B cell (primary cell): ENCODE measurements at places on chromosomes 11 and 22. TPM values are rescaled to one million over a fixed set of nuclear protein-coding genes. Genes with fewer than 3 reads are reported as not detected.
A peak's percentile ranks its signal among the peaks of the same experiment; 100 is the strongest.

- no peak overlapping the region for H3K27ac ChIP-seq
- H3K36me3 ChIP-seq: no peaks in the 10 kb centered on the region
- no peak overlapping the region for H3K4me3 ChIP-seq
- H3K4me1 ChIP-seq: no peaks in the 10 kb centered on the region
- no peaks in the 10 kb centered on the region for H3K27me3 ChIP-seq
Measured at GRCh38 chr11:42049186-42049585, 589.7 kb upstream of the LRRC4C start.

GRCh38 chr22:26362471-26362870, 66.6 kb upstream of the ASPHD2 start:
- no peak overlapping the region for H3K4me3 ChIP-seq
- H3K36me3 ChIP-seq: no peaks in the 10 kb centered on the region
- no peak overlapping the region for H3K27ac ChIP-seq
- peaks cover 13% of the 10 kb centered on the region for H3K27me3 ChIP-seq
- H3K4me1 ChIP-seq: peaks cover 7% of the 10 kb centered on the region

Gene CLDN5
- polyA plus RNA-seq: 0.12 TPM in 1 of 2 replicates, not detected in the other

Gene FOLR3
- 0.10 and 0.17 TPM in 2 replicates for polyA plus RNA-seq

DNA sequence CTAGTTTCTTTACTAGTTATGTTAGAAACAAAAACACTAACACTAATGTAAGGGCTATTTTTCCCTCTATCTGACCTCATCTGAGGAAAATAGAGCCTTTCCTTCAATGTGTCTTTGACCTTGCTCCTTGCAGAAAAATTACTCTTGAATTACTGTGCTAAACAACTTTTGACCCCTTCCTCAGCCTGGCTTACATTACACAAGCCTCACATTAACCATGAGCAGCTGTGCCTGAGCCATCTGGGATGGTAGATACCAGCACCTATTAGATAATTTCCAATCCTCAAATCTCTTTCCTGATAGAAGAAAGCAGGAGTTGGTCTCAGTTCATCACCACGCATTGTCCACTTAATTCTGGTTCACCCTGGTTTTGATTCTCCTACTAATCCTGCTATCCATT, 134.4 kb upstream of the NCAM1 start:
- DNase-seq: no peak
- no peaks in the 10 kb centered on the region for H3K36me3 ChIP-seq
- H3K27ac ChIP-seq: no peak overlapping the region

DNA sequence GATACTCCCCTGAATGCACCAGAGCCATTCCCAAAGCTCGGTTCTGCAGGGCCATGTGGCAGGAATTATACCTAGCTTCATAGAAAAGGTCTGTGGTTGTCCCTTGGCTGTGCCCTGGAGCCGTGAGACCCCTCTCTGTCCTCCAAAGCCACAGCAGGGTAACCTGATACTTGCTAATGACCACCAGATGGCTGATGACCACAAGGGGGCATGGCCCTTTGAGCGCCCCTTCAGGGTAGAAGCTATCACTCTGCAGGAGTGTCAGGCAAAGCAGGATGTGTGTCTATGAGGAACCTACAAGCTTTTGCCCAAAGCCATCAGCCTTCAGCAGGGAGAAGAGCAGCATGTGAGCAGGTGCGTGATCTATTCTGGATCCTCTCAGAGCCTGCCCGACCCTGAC, 95.3 kb downstream of the NTM start:
- peaks cover 12% of the 10 kb centered on the region for H3K27me3 ChIP-seq
- DNase-seq: no peak
- no peak overlapping the region for H3K27ac ChIP-seq
- no peak overlapping the region for H3K4me3 ChIP-seq
- H3K36me3 ChIP-seq: no peaks in the 10 kb centered on the region

Gene ACR
- not detected in 2 replicates for polyA plus RNA-seq

DNA sequence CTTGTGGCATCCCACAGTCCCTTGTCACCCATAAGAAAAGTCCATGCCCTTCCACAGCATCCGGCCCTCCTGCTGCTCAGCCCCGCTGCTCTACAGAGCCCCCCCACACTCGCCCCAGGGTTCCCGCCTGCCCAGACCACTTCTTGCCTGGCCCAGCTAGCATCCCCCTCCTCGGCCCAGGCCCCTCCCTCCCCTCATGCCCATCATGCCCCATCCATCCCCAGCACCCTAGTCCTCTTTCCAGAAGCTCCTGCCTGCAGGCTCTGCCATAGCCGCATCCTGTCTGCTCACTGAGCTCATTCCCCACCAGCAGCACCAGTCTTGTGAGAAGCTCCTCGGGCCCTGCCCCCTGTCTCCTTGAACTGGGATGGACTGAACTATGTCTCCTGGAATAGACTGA, 54.4 kb downstream of the LINC01488 start:
- no peaks in the 10 kb centered on the region for H3K36me3 ChIP-seq
- no peak overlapping the region for H3K27ac ChIP-seq
- H3K4me1 ChIP-seq: peaks cover 25% of the 10 kb centered on the region
- no peak overlapping the region for H3K4me3 ChIP-seq

DNA sequence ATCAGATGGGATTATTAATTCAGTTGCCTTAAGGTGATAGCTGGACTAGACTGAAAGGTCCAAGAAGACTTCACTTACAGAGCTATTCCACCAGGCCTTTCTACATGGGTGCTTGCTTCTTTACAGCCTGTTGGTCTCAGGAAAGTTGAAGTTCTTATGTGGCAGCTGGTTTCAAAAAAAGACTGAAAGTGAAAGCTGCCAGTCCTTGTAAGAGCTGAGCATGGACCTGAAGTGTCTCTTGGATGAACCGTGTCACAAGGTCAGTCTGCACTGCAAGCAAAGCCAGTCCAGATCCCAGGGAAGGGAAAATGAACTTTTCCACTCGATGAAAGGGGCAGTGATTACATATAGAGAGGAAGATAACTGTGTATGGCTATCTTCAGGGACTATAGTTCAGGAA, 201.5 kb upstream of the LUZP2 start:
- H3K4me3 ChIP-seq: no peak overlapping the region
- H3K27me3 ChIP-seq: no peaks in the 10 kb centered on the region
- no peak for DNase-seq
- no peak overlapping the region for H3K27ac ChIP-seq

GRCh38 chr22:49976439-49977175, 16.0 kb downstream of the PIM3 start:
- H3K27ac ChIP-seq: peak overlapping the region; percentile 45
- no peak overlapping the region for H3K4me3 ChIP-seq
- peak; percentile 84 for DNase-seq

Gene TBX1
- polyA plus RNA-seq: not detected in 2 replicates

DNA sequence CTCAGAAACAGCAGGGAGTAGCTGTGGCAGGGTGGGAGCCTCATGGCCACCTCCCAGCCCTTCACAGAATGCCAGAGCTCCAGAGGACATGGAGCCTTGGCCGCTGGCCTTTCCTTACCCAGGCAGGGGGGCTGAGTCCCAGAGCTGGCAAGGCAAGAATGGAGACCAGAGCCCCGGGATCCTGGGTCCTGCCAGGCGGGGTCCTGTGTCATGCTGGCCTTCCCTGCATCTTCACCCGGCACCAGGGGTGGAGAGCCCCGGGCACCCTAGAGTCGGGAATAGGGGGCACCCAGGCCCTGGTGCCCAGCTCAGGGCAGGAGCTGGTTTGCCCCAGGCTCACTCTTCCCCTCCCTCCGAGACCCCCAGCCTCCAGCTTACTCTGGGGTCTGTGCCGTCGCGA, 519.9 kb downstream of the TBC1D22A start:
- no peak for DNase-seq
- H3K4me3 ChIP-seq: no peak overlapping the region
- no peaks in the 10 kb centered on the region for H3K36me3 ChIP-seq
- peaks cover 3% of the 10 kb centered on the region for H3K27me3 ChIP-seq

DNA sequence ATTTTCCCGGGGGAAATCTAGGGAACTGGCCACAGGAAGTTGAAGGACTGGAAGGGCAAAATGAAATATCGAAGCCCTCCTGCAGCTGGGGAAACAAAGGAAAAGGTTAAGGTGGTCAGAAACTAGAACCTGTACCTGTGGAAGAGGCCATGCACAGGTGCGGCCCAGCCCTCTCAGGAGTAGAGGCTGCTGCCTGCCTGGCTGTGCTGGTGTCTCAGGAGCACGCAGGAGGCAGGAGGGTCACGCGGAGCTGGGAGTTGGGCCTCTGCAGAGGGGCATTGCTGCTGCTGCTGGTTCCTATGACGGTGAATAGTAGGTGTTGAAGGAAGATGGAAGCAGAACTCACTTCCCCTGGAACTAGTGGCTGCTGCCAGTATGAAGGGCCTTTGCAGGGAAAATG, 425.7 kb downstream of the NTM start:
- H3K4me3 ChIP-seq: no peak overlapping the region
- DNase-seq: no peak
- no peaks in the 10 kb centered on the region for H3K36me3 ChIP-seq
- H3K27ac ChIP-seq: no peak overlapping the region
- no peaks in the 10 kb centered on the region for H3K27me3 ChIP-seq

DNA sequence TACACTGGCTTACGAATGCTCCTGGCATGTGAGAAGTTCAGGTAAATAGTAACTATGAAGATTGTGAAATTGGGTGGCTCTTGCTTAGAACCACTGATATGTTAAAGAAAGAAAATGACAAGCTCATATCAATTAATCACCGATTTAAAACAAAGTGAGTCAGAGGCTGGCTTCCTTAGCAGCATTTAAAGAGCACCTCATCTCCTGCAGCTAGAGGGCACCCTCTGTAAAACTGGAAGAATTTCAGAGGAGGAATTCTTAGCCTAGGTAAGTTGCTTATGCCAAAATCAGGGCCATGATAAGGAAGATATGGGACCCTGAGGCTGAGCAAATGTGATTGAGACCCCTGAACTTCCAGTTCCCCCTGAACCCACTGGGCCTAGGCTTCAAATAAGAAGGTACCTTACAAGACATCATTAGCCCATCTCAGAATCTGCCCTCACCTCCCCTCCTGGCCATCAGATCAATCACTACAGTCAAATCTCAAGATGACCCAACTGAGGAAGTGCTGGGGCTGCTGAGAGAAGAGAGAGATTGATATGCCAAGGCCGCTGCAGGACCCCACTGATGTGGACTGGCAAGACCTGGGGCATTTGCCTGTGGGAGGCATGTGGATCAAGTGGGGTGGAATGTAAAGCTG, 8.6 kb upstream of the CD3E start:
- peak; percentile 54 for DNase-seq
- no peak overlapping the region for H3K27ac ChIP-seq
- no peaks in the 10 kb centered on the region for H3K36me3 ChIP-seq
- H3K27me3 ChIP-seq: no peaks in the 10 kb centered on the region

- DNase-seq: no peak
- H3K36me3 ChIP-seq: no peaks in the 10 kb centered on the region
- no peak overlapping the region for H3K27ac ChIP-seq
Measured at GRCh38 chr22:49324527-49325491, 502.9 kb downstream of the BRD1 start.

Gene PTDSS2
- polyA plus RNA-seq: 15.4 and 22.1 TPM in 2 replicates

Gene CCDC86
- 9.6 and 12.4 TPM in 2 replicates for polyA plus RNA-seq

Gene EFCAB6
- 0.10 TPM in 1 of 2 replicates, not detected in the other for polyA plus RNA-seq
